ENCODE measurements at places on chromosomes 6 and 20. TPM values are rescaled to one million over a fixed set of nuclear protein-coding genes. Genes with fewer than 3 reads are reported as not detected.

Gene MLIP
- total RNA-seq, result 170 TPM

Gene FLRT3
- 2.3 TPM for total RNA-seq

DNA sequence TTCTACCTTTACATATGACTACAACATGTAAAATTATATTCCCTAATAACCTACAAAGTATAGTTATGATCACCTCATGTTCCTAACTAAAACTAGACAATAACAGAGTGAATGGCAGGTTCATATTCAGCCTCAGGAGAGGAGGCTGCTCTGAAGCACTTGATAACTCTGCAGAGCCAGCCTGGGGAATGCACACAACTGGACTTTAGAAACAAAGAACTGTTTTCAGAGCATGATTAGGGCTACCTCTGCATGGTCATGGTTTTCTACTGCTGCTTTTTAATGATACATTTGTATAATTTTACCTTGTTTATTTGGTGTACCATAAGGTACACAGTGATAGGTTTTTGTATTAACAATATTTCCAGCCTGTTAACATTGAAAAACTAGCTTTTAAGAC, 50.3 kb downstream of the TRPC4AP start:
- peaks cover 31% of the 10 kb centered on the region for H3K36me3 ChIP-seq
- no peak for DNase-seq
- H3K27ac ChIP-seq, result no peak overlapping the region
- no peaks in the 10 kb centered on the region for H3K27me3 ChIP-seq

- no peak overlapping the region for H3K4me3 ChIP-seq
- H3K4me1 ChIP-seq, result no peaks in the 10 kb centered on the region
- DNase-seq, result no peak
- no peak overlapping the region for H3K27ac ChIP-seq
- no peaks in the 10 kb centered on the region for H3K36me3 ChIP-seq
These were observed 255.3 kb downstream of the LY86 start for GRCh38 chr6:6843777-6844176.

DNA sequence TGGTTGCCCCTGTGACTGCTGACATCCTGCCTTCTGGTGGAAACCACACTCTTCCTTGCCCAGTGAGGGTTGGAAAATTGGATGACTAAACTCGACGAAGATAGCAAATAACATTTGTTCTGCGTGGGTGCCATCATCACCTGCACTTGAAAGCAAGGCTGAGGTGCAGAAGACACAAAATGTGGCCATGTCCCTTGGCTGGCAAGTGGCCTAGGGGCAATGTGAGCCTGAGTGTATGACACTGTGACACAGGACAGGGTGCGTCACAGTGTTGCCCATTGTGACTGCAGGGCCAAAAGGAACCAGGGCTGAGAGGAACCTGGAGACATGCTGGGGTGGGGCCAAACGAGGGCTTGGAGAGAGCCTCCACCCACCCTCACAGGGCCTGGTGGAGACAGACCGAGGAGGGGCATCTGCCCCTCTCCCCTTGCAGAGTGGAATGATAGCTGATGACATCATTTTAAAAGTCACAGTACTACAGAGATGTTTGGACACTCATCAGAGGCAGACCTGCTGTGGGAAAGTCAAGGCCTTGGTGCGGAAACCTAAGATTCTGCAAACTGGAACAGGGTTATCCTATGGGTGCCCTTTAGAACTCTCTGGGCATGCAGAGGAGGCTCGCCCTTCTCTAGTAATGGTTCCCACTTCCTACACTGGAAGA, 12.8 kb upstream of the HLA-F start:
- no peaks in the 10 kb centered on the region for H3K27me3 ChIP-seq
- H3K36me3 ChIP-seq, result no peaks in the 10 kb centered on the region
- H3K4me3 ChIP-seq, result no peak overlapping the region
- no peak overlapping the region for H3K27ac ChIP-seq

DNA sequence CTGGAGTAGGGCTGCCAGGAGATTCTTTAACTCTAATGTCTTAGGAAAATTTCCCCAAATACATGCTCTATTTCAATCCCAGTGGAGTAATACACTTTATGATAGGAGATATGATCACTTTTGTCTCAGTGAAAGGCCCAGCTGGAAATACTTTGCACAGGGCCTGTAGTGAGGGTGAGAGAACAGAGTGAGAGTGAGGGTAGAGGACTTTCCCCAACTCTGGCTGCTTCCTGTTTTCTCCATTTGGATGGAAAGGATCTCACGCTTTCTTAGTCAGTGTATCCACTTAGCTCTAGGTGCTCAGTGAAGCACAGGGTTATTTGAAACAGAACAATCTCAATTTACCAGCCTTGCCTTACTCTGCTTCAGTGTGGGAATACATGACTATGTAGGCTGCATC, 36.6 kb downstream of the FAM229B start:
- no peak overlapping the region for H3K4me3 ChIP-seq
- no peaks in the 10 kb centered on the region for H3K27me3 ChIP-seq
- H3K4me1 ChIP-seq, result no peaks in the 10 kb centered on the region
- no peak for DNase-seq
- H3K27ac ChIP-seq, result no peak overlapping the region

GRCh38 chr6:35018746-35019145, 122.4 kb downstream of the TCP11 start:
- no peaks in the 10 kb centered on the region for H3K36me3 ChIP-seq
- DNase-seq, result no peak
- peak overlapping the region; percentile 56 for H3K4me3 ChIP-seq
- H3K27ac ChIP-seq, result peak overlapping the region; percentile 90
- no peaks in the 10 kb centered on the region for H3K4me1 ChIP-seq
- H3K27me3 ChIP-seq, result no peaks in the 10 kb centered on the region

DNA sequence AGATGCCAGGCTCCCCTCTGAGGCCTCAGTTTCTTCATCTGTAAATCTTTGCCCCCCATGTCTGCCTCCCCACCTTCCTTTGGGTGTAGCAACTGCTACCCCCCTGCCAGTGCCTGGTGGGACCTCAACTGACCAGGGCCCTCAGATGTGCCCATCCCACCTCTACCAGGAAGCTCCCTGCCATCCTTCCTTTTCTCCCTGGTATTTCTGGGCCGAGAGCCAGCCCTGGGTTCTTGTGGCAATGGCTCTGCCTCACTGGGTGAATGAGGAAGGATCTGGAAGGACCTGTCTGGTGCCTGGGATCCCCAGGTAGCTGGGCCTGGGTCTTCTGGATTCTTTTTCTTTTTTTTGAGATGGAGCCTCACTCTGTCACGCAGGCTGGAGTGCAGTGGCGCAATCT, 141.1 kb upstream of the RNF24 start:
- H3K36me3 ChIP-seq, result no peaks in the 10 kb centered on the region
- no peak overlapping the region for H3K27ac ChIP-seq
- H3K4me1 ChIP-seq, result no peaks in the 10 kb centered on the region
- H3K27me3 ChIP-seq, result no peaks in the 10 kb centered on the region
- H3K4me3 ChIP-seq, result no peak overlapping the region

Gene AIF1
- total RNA-seq, result 27.3 TPM

DNA sequence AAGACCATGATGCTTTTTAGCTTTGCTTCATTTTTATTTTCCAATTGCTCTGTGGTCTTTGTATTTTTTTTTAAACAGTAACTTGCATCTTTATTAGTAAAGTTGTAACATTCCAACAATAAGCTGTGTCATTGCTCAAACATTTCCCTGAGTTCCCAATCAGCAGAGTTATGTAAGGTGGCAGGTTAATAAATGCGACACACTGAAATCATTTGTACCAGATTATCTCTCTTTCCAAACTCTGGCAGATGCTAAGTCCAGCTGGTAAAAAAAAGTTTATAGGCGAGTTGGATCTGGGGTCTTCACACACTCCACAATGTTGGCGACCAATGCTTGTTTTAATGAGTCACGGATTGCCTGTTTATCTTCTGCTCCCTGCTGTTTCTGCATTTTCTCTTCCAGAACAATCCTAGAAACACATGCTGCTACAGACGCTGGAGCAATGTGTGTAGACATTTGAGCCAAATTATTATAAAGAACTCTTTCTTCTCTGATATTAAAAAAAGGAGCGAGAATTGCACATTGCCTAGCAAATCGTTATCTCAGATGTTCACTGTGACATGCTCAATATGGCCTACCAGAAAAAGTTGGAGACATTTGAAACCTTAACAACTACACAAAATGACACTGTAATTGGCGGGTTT, 113.6 kb upstream of the IFNGR1 start:
- no peak overlapping the region for H3K27ac ChIP-seq
- H3K4me1 ChIP-seq, result no peaks in the 10 kb centered on the region
- no peaks in the 10 kb centered on the region for H3K27me3 ChIP-seq
- no peak overlapping the region for H3K4me3 ChIP-seq

Gene PAX1
- total RNA-seq, result not detected

Gene SLC35D3
- total RNA-seq, result not detected

Gene CRIP3
- total RNA-seq, result not detected

GRCh38 chr6:26536571-26537159, 1.5 kb upstream of the HMGN4 start:
- DNase-seq, result no peak
- H3K4me3 ChIP-seq, result peak overlapping the region; percentile 85
- no peaks in the 10 kb centered on the region for H3K4me1 ChIP-seq
- H3K27ac ChIP-seq, result peak overlapping the region; percentile 89

- peak overlapping the region; percentile 34 for H3K4me3 ChIP-seq
- H3K27ac ChIP-seq, result no peak overlapping the region
- H3K4me1 ChIP-seq, result peaks cover 7% of the 10 kb centered on the region
- DNase-seq, result no peak
These were observed 5.5 kb downstream of the GRIK2 start for GRCh38 chr6:101398716-101399615.

DNA sequence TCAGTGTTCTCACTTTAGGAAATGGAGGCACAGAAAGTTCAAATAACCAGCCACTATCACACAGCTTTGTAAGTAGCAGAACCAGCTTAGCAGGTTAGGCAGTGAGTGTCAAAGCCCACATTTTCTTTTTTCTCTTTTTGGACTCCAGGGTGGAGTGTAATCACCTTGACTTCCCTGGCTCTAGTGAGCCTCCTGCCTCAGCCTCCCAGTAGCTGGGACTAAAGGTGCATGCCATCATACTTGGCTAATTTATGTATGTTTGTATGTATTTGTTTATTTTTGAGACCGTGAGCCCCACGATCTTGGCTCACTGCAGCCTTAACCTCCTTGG, 7.8 kb upstream of the NCOA3 start:
- H3K27me3 ChIP-seq, result no peaks in the 10 kb centered on the region
- H3K36me3 ChIP-seq, result no peaks in the 10 kb centered on the region
- peak overlapping the region; percentile 86 for H3K27ac ChIP-seq
- H3K4me3 ChIP-seq, result no peak overlapping the region

DNA sequence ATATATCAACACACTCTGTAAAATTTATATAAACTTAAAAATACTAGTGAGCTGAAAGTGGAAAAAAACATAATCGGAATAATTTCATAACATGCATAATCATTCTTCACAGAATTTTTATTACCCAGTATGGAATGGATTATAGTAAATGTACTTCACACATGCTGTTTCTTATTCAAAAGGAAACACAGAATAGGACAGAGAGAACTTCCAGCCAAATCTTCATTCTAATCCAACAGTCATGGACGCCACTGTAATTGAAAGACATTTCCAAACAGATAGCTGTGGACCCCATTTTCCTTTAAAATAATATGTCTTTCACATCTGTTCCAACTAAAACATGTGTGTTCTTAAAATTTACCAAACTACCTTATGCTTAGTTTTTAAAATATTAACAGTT, 126.6 kb upstream of the RUNX2 start:
- no peaks in the 10 kb centered on the region for H3K27me3 ChIP-seq
- H3K4me1 ChIP-seq, result no peaks in the 10 kb centered on the region
- H3K4me3 ChIP-seq, result no peak overlapping the region
- no peak overlapping the region for H3K27ac ChIP-seq

DNA sequence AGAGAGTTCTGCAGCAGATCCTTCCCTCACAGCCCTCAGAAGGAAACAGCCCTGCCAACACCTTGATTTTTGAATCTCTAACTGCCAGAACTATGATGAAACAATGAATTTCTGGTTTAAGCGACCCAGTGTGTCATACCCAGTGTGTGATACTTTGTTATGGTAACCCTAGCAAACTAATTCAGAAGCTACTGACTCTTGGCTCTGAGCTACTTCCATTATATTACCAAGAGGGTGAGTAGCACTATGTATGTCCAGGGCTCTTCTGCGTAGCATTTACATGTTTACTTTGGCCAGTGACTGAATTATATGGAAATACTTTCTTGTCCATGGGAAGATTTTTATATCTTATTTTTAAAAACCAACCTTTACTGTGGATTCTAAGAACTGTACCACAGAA, 16.7 kb downstream of the ANKRD66 start:
- H3K27me3 ChIP-seq, result no peaks in the 10 kb centered on the region
- no peaks in the 10 kb centered on the region for H3K36me3 ChIP-seq
- no peak for DNase-seq

Gene STMND1
- not detected for total RNA-seq

Gene TRAPPC3L
- not detected for total RNA-seq

Gene DUSP15
- total RNA-seq, result 8.8 TPM

Gene ZNF391
- 1.3 TPM for total RNA-seq

Gene TGM3
- not detected for total RNA-seq

- H3K36me3 ChIP-seq, result no peaks in the 10 kb centered on the region
- H3K4me3 ChIP-seq, result no peak overlapping the region
- no peak for DNase-seq
- H3K27me3 ChIP-seq, result no peaks in the 10 kb centered on the region
- no peaks in the 10 kb centered on the region for H3K4me1 ChIP-seq
- H3K27ac ChIP-seq, result no peak overlapping the region
These were observed 237.4 kb upstream of the ZFP64 start for GRCh38 chr20:52429029-52429428.

Gene SGK2
- total RNA-seq, result 0.90 TPM

DNA sequence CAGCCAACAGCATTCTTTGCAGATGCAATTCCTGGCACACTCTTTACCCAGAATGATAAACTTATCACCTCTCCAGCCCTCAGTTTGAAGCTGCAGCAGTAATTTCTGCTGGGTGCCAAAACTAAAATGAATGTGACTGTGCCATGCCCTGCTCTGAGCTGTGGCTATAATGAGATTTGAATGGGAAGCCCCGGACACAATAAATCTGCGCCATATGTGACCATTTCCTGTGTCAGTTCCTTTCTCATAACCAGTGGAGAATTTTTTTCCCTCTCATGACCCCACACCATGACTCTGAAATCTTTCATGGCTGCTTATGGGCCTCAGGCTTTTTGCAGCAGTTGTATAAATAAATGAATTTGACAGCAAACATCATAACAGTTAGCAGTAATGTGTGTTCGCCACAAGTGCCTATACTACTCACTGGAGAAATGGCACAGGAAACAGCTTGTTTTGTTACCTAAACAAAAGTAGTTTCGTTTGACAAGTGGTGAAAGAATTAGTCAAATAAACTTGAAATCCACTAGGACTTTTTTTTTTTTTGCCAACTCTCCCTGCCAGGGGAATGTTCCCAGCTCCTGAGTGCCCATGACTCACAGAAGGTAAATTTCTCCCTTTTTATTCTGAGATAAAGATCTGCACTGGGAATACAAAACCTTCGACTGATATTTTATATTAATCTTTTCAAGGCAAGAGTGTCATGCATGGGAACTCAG, 408.4 kb downstream of the PKHD1 start:
- H3K27me3 ChIP-seq, result no peaks in the 10 kb centered on the region
- DNase-seq, result no peak
- H3K4me1 ChIP-seq, result no peaks in the 10 kb centered on the region
- H3K27ac ChIP-seq, result peak overlapping the region; percentile 45

All from right atrium auricular region (tissue), 2 donors.